Prostate gland (tissue), 2 donors: ENCODE measurements at places on chromosomes 2 and 18. TPM values are rescaled to one million over a fixed set of nuclear protein-coding genes. Genes with fewer than 3 reads are reported as not detected.

SAG gene
- 0.45 TPM for total RNA-seq

SRBD1 gene
- total RNA-seq, result 16.5 TPM

DNA sequence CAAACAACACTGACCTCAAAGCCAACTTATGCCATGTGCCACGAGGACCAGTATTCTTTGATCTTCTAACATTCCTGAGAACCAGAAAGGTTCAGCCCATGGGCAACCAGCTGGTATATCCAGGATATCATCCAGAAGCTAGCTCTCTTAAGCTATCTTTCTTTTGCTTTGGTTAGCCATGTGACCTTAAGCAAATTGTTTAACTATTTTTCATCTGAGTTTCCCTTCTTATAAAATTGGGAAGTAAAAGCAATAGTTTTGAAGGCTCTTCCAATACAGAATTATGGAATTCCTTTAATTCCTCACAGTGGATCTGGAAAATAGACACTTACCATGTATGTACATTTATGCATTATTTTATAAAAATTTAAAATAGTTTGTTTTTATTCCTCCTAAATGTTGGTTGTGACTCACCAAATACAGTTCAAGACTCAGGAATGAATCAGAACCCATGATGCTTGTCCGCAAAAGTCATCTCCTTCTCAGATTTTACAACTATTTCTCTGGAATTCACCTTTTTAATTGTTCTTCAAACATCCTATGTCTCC lies 435.7 kb downstream of the ZEB2 start:
- no peak for DNase-seq
- H3K4me1 ChIP-seq, result no peaks in the 10 kb centered on the region
- no peaks in the 10 kb centered on the region for H3K27me3 ChIP-seq
- no peaks in the 10 kb centered on the region for H3K36me3 ChIP-seq

DNA sequence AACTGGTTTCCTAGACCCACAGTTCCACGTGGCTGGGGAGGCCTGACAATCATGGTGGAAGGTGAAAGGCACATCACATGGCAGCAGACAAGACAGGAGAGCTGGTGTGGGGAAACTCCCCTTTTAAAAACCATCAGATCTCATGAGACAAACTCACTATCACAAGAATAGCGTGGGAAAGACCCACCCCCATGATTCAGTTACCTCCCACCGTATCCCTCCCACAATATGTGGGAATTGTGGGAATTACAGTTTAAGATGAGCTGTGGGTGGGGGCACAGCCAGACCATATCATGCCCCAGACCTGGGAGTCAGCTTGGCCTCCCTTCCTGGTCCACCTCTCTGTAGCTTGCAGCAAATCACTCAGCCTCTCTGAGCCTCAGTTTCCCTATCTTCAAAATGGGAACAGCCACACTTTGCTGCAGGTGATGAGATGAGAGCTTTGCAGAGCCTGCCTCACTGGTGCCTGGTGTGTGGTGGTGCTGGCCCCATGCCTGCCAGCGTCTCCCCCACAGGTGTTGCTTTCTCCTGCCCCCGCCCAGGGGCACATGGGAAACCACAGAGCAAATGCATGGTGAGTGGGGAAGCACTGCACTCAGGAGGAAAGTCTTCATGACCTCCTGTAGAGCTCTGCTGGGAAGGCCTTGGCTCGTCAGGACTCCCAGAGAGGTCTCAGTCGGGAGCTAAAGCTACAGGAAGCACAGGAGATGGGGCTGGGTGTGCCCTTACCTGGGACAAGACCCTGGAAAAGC lies 31.1 kb downstream of the GREB1 start:
- no peak overlapping the region for H3K4me3 ChIP-seq
- DNase-seq, result no peak
- H3K27ac ChIP-seq, result peak overlapping the region; percentile 63
- no peaks in the 10 kb centered on the region for H3K27me3 ChIP-seq
- peaks cover 6% of the 10 kb centered on the region for H3K36me3 ChIP-seq
- H3K4me1 ChIP-seq, result no peaks in the 10 kb centered on the region

DNA sequence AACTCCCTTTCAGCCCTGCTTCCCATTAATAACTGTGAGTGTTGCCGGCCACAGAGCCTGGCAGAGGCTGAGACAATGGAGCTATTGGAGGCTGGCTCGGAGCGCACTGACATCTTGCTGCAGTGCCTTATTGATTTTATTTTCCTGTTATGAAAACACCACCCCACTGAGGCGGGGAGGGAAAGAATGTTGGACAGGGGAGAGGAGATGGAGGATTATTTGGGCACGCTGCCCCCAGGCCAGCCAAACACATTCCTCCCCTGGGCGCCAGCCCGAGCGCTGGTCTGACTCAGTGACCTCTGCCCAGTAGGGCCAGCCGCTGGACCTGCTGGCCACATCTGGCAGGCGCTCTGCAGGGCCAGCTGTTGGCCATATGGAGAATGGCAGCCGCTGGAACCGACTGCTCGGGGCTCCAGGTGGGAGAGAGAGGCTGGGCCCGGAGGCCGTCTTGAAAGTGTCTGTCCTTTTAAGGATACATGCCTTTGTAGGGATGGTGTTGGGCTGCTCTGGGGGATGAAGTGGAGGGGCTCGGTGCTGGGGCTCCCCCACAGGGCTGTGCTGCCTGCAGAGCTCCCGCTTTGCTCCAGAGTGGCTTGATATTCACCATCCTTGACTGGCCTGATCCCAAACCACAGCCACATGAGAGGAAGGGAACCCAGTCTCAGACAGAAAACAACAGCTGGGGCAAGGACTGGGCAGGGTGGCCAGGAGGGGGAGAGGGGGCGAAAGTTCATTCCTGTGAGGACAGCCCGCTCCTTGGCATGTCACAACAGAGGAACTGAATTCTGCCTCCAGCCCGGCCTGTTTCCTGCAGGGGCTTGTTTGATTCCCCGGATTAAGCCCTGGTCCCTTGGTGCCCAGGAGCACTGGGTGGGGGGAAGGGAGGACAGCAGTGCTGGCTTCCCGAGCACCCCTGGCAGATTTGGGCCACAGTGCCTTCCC lies 179.0 kb downstream of the KLHL29 start:
- peaks cover 6% of the 10 kb centered on the region for H3K4me1 ChIP-seq
- peak overlapping the region; percentile 80 for H3K27ac ChIP-seq
- no peaks in the 10 kb centered on the region for H3K27me3 ChIP-seq
- no peaks in the 10 kb centered on the region for H3K36me3 ChIP-seq
- peak; percentile 91 for DNase-seq
- H3K4me3 ChIP-seq, result no peak overlapping the region

DNA sequence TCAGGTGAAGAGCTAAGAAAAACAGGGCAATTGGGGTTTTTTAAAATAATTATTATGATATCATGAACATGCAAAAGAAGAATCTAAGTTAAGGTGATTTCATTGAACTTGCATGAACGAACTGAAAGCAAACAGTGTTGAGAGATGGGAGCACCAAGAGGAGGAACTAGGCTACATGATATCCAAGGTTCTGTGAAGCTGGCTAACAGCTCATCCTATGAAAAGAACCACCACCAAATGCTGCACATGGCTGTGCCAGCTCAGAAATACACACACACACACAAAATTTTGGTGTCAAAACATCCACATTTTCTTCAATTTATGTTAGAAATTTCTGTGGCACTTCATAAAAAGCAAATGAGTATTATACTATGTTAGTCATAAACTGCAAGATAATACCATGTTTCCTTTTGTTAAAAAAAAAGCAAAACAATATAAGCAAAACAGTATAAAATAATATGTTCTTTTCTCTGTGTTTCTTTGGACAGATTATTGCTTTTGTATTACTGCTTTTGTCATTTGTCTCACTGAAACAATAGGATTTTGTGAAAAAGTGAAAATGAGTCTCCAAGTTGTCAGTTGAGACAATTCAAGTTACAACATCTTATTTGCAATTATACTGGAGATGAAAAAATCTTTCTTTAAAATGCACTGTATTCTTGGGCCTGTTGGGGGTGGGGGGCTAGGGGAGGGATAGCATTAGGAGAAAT lies 12.6 kb upstream of the TTC32 start:
- H3K27me3 ChIP-seq, result no peaks in the 10 kb centered on the region
- H3K4me3 ChIP-seq, result no peak overlapping the region
- no peak overlapping the region for H3K27ac ChIP-seq

- peak; percentile 72 for DNase-seq
- no peaks in the 10 kb centered on the region for H3K27me3 ChIP-seq
- no peaks in the 10 kb centered on the region for H3K4me1 ChIP-seq
- H3K4me3 ChIP-seq, result no peak overlapping the region
- H3K27ac ChIP-seq, result no peak overlapping the region
These were observed 5.5 kb downstream of the NHEJ1 start for GRCh38 chr2:219155054-219155644.

DNA sequence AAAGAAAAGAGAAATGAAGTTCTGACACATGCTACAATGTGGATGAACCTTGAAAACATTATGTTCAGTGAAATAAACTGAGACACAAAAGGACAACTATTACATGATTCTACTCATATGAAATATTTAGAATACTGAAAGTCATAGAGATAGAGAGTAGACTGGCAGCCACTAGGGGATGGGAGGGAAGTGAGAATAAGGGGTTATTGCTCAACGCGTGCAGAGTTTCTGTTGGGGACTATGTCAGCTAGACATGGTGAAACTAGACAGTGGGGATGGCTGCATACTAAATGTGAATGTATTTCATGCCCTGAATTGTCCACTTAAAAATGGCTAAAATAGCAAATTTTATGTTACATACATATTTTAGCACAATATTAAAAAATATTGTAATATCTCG lies 108.7 kb upstream of the ATL2 start:
- DNase-seq, result no peak
- H3K27me3 ChIP-seq, result no peaks in the 10 kb centered on the region
- no peak overlapping the region for H3K27ac ChIP-seq

- H3K4me1 ChIP-seq, result no peaks in the 10 kb centered on the region
- no peaks in the 10 kb centered on the region for H3K36me3 ChIP-seq
- no peak overlapping the region for H3K27ac ChIP-seq
These were observed 63.4 kb downstream of the MREG start for GRCh38 chr2:215949991-215950404.

DNA sequence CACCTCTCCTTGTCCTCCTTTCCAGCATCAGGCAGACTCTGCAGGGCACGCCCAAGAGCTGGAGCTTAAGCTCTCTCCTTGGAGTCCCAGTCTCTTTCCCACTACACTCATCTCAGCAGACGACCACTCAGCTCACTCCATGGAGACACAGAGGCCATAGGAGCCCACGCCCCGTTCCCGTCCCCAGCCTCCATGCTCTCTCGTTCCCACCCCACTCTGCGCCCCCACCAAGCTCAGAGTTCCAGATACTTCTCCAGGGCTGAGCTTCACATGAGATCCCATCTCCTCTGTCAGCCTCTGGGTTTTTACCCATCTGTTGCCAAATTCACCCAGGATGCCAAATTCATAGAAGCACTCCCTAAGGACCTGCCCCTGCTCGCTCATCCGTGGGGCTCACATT lies 87.3 kb downstream of the MALT1 start:
- no peak for DNase-seq
- H3K4me1 ChIP-seq, result peaks cover 6% of the 10 kb centered on the region
- no peak overlapping the region for H3K4me3 ChIP-seq
- no peaks in the 10 kb centered on the region for H3K36me3 ChIP-seq
- H3K27me3 ChIP-seq, result no peaks in the 10 kb centered on the region
- no peak overlapping the region for H3K27ac ChIP-seq
